ENCODE measurements at places on chromosomes 6 and 20. TPM values are rescaled to one million over a fixed set of nuclear protein-coding genes. Genes with fewer than 3 reads are reported as not detected.

Gene MYB
- 0.10 TPM for polyA plus RNA-seq

DNA sequence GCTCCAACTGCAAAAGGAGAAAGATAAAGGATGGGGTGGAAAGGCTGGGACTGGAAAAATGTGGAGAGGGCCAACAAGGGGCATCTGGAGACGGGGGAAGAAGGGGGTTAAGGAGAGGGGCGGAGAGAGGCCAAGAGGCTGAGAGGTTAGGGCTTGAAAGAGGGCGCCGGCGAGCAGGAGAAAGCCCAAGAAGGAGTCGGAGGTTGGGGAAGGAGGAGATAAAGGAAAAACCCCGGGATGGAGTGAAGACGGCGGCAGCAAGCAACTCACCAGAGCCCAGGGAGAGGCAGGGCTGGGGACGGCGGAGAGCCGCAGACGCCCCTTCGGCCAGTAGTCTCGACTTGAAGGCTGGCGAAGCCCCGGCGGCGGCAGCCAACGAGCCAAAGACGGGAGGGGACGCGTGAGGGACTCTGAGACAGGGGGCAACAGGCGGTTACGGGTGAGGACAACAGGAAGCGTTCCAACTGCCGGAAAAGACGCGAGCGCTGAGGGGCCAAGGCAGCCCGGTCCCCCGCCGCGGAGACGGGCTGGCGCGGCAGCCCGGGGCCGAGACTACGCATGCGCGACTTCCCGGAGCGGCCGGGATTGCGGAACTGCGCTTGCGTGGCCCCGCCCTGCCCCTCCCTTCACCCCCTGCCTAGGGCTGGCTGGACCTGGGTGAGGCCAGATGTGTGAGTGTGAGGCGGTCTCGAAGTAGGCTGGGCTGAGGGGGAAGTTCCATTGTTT lies at the start of gene STK38:
Gene STK38, minus strand, starts transcription at position 560 of the 726 bp plus-strand sequence. CDS start 7,277 bp downstream, outside the sequence.
- peak; percentile 92 for DNase-seq
- no peaks in the 10 kb centered on the region for H3K36me3 ChIP-seq
- H3K27ac ChIP-seq: peak within 1 kb of the TSS; percentile 88
- peaks cover 3% of the 10 kb centered on the region for H3K27me3 ChIP-seq
- peaks cover 22% of the 10 kb centered on the region for H3K4me1 ChIP-seq

DNA sequence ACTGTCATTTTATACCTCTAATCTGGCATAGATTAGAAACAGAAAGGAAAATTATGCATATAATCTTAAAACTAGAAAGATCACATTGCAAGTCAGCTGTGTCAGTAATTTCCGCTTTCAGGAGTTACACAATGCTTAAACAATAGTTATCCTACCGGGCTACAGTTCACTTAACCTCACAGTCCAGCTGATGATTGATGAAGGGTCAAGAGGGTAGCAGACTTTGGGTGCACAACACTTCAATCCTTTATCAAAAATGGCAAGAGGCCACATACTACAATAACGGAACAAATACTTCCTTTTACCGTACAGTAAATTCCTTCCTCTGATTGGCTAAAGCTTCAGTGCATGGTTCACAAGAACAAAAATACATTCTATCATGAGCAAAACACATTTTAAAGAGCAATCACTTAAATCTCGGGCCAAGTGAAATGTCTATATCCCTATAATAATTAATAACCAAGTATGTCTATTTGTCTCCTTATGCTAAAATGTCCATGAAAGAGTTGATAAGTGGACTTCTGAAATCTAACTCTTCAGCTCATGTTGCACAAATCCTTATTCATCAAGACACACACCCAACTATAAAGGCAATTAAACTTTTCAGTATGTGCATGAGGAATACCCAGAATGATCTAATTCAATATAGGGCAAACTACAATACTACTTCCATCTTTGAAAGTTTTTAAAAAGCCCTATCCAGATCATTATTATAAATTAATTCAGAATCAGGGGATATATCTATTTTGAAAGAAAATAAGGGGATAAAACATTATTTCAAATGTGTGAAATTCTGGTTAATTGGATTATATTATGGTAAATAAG lies 76.8 kb downstream of the HIVEP2 start:
- peaks cover 36% of the 10 kb centered on the region for H3K4me1 ChIP-seq
- DNase-seq: peak; percentile 99
- H3K4me3 ChIP-seq: no peak overlapping the region
- H3K36me3 ChIP-seq: no peaks in the 10 kb centered on the region
- H3K27ac ChIP-seq: peak overlapping the region; percentile 66
- H3K27me3 ChIP-seq: no peaks in the 10 kb centered on the region

GRCh38 chr6:42571611-42572342 lies 7.9 kb downstream of the UBR2 start:
- H3K27me3 ChIP-seq: no peaks in the 10 kb centered on the region
- no peak overlapping the region for H3K27ac ChIP-seq
- DNase-seq: no peak
- no peaks in the 10 kb centered on the region for H3K36me3 ChIP-seq

Gene GPSM3
- 19.5 TPM for polyA plus RNA-seq

Gene NTSR1
- polyA plus RNA-seq: 0.11 TPM

GRCh38 chr6:10552270-10552810 lies 31.2 kb downstream of the GCNT2 start:
- peaks cover 25% of the 10 kb centered on the region for H3K4me1 ChIP-seq
- H3K36me3 ChIP-seq: no peaks in the 10 kb centered on the region
- DNase-seq: no peak
- H3K27ac ChIP-seq: no peak overlapping the region
- no peaks in the 10 kb centered on the region for H3K27me3 ChIP-seq

GRCh38 chr6:26607434-26608230 lies 10.9 kb downstream of the ABT1 start:
- no peaks in the 10 kb centered on the region for H3K36me3 ChIP-seq
- H3K27me3 ChIP-seq: peaks cover 46% of the 10 kb centered on the region
- DNase-seq: peak; percentile 61
- no peak overlapping the region for H3K4me3 ChIP-seq

Gene RAET1E
- 0.04 TPM for polyA plus RNA-seq
